ENCODE measurements at places on chromosomes 11 and 22.

DNA sequence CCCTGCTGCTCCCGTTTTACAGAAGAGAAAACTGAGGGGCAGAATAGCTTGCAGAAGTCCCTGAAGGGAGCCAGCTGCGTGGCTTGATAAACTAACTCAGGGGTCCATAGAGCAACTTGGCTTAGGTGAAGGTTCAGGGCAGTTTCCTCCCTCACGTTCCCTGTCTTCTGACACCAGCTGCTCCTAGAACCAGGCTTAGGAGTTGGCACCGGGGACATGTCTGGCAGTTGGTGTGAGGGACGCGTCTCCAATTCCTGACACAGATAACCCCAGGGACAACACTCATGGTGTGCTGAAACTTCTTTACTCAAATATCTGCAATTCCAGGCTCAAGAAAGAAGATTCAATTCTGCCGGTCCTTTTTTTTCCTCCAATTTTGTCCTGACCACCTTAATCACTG is 85.7 kb downstream of the DSCAML1 start:
- no peak for DNase-seq

GRCh38 chr22:48795664-48796063 is 1032.0 kb downstream of the BRD1 start:
- no peak for DNase-seq

- no peak for DNase-seq
Measured at GRCh38 chr22:45475063-45475747, 27.5 kb upstream of the FBLN1 start.

GRCh38 chr22:23392420-23393121 is 187.5 kb downstream of the IGLL1 start:
- DNase-seq: no peak

- DNase-seq: no peak
Measured at GRCh38 chr11:74325649-74326645, 14.5 kb upstream of the P4HA3 start.

GRCh38 chr22:20644071-20644642 is 129.8 kb upstream of the SERPIND1 start:
- no peak for DNase-seq

- DNase-seq: no peak
Measured at GRCh38 chr11:7874056-7874455, 57.0 kb downstream of the OR10A6 start.

DNA sequence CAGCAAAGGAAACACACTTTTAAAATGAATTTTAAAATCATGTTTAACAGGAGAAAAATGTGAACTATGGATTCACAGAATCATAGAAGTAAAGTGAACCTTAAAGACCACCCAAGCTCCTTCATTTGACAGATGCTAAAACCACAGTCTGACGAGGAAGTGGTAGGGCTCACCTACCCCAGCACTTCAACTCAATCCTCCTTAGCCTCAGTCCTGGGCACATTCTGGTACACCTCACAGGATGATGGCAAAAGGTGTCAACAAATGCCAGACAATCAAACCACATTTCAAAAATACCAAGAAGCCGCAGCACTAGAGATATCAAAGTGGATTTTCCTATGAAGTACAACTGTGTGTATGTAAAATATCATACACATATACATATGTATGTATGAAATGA is 43.1 kb downstream of the PITPNB start:
- DNase-seq: no peak

- DNase-seq: no peak
Measured at GRCh38 chr11:58188770-58189169, at the start of gene OR9Q2. TSS of gene OR9Q2 (plus strand) at chr11:58189070. CDS start at chr11:58190491, 1,421 bp downstream.

GRCh38 chr11:12199231-12199948 is 89.0 kb downstream of the MICAL2 start:
- no peak for DNase-seq

DNA sequence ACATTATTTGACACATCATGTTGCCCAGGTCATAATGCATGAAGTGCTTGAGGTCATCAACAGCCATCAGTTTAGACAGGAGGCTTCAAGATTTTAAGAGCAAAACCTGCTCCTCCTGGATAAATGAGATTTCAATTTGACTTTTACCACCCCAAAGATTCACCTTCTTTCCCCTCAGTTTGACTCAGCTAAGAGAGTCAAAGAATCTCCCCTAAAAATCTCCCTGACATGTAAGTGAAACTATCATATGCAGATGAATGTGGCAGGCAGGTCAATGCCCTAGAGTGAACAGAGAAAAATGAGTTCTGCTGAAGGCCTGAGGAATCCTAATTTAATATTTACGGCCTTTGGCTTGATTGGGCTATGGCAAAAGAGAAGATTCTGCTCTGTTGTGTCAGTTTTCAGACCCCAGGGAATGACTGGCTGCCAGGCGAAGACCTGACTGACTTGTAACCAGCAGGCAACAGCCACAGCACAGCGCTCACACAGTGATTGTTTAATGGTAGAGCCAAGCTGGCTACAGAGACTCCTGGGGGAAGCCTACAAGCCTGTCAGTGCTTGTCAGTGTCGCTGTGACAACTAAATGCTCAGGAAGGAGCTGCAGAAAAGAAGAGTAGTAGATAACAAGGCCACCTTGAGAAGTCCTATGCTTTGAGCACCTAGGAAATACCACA is 491.2 kb upstream of the LRRC4C start:
- no peak for DNase-seq

Measured in stimulated activated CD8-positive, alpha-beta memory T cell treated with anti-CD3 and anti-CD28 coated beads, Interleukin-12 subunit alpha, Interleukin-12 subunit beta, amount 100 ng/mL, for 1 hour (primary cell).